Coronary artery (tissue), 2 donors: ENCODE measurements at places on chromosomes 3 and 15.

- DNase-seq, result no peak
These were observed 31.9 kb downstream of the CRTC3 start for GRCh38 chr15:90561344-90562244.

DNA sequence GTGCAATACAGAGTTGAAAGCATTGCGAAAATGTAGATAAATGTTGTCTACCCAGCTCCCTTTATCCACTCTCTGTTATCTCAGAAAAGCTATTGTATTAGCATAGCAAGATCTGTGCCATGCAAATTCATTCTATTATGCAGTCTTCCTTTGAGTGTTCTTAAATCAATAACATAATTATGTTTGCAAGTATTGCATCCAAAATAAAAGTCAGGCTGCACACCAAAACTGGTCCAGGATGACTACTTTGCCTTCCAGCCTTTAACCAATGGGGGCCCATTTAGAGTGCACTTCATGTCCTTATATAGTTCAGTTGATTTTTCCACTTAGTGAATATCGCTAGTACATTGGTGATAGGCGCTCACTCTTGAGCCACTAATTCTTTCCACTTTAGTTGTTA lies 107.4 kb upstream of the MLF1 start:
- no peak for DNase-seq

DNA sequence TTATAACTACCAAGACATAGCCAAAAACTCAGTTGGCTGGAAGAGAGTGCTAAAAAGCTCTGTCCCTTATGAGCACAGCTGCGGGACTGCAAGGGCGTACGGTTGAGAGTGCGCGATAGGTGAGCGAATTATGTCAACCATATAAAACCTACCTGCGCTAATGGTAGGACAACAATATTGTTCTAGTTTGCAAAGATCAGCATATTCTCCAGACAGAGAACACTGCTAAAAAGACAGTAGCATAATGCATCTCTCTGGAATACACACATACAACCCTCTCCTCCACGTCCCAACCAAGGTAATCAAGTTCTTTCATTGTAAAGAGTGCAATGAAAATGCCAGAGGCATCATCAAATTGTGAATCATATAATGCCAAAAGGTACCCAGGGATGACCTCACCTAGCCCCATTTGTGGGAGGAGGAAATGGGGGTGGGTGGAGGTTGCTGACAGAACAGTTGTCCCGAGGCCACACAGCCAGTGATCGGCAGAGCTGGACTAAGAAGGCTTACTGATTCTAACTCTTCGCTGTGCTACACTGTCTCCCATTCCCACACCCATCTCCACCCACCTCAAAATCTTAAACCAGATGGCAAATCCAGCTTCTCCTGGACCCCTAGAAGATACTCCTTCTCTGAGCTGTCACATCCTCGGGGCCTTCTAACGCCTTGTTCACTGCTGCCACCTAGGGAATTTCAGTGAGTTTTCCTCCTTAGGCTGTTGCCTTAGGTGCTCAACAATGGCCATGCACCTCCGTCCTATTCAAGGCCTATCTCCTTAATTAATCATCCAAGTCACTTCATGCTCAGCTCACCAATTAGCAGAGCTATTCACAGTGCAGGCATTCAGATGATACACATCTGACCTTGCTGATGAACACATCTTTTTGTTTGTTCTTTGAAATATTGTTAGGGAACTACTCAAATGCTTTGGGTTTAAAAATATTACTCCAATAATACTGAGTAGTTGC lies 60.7 kb downstream of the RPL22L1 start:
- no peak for DNase-seq

DNA sequence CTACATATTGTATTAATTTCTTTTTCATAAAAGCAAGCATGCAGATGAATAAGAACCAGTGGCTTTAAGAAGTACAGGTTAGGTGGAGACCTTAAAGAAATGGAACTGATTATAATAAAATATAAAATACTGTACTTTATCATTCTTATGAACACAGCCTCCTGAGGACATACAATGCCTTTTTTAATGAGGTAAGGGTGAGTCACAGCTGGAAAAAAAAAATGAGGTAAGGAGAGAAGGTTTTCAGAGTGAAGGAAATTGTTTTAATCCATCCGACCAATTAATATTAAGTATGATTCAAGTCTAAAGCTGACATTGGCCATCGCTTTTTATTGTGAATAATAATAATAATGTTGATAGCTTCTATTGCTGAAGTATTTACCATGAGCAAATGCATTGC lies 170.3 kb upstream of the SOX2 start:
- no peak for DNase-seq

GRCh38 chr3:152335273-152335672 lies 66.5 kb downstream of the MBNL1 start:
- no peak for DNase-seq

DNA sequence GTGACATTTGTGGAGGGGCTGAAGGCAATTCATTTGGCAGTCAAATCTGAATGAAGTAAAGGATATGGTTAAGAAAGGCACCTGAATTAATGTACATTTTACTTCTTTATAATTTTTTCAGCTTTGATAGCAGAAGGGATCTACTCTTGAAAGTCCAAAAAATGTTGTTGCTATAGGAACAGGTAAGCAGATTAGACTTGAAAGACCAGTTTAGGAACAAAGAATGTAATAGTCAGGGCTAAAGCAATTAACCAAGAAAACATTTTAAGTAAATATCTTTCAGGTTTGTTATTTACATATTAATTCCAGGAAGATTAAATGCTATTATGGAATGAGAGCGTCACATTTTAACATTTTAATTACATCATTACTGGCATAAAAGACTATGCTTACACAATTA lies 1.1 kb downstream of the ATP13A4 start:
- no peak for DNase-seq

DNA sequence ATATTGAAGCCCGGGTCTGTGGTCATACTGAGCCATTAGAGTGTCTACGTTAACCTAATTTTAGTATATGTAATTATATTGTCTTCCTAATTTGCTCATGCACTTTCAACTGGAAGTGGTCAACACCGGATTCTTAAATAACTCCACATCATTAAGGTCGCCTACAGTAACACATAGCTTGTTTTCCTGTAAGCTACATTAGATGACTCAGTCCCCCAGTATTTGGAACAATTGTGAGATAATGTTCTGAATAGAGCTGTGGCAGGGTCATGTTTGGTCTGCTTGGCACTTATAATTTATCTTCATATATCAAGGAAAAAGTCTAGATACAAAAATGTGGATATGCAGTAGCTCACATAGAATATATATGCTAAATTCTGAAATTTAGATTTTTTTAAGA lies 486.2 kb downstream of the IGSF11 start:
- no peak for DNase-seq

DNA sequence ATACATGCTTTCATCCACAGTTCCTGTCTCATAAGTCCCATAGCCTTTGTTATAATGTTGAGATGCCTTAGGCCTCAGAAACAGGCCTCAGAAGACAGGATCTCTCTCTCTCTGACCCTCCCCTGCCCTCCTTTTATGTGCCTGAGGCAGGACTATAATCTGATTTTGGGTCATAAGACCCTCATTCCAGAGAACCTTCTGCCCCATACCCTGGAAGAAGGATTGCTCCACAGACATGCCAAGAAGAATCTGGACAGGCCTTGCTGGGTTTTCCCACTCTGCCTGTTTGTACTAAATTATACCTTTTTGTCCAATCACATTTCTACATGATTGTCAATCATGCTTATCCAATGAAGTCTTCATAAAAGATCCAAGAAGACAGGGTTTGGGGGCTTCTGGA lies 57.2 kb upstream of the MME start:
- no peak for DNase-seq

GRCh38 chr3:66401157-66401550 lies 99.7 kb downstream of the LRIG1 start:
- no peak for DNase-seq

DNA sequence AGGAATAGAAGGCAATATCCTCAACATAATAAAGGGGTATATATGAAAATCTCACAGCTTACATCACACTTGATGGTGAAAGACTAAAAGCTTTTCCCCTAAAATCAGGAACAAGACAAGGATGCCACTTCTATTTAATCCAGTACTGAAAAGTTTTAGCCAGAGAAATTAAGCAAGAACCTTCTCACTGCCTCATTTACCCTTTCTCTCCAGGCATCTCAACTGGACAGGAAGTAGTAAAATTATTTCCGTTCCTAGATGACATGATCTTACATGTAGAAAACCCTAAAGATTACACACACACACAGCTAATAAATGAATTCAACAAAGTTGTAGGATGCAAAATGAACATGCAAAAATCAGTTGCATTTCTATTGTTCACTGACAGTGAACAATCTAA lies 11.2 kb downstream of the SCAP start:
- no peak for DNase-seq

- no peak for DNase-seq
These were observed 5.7 kb downstream of the LYSMD2 start for GRCh38 chr15:51731549-51732267.

GRCh38 chr3:193207290-193208273 lies 33.4 kb upstream of the PLAAT1 start:
- DNase-seq, result no peak

DNA sequence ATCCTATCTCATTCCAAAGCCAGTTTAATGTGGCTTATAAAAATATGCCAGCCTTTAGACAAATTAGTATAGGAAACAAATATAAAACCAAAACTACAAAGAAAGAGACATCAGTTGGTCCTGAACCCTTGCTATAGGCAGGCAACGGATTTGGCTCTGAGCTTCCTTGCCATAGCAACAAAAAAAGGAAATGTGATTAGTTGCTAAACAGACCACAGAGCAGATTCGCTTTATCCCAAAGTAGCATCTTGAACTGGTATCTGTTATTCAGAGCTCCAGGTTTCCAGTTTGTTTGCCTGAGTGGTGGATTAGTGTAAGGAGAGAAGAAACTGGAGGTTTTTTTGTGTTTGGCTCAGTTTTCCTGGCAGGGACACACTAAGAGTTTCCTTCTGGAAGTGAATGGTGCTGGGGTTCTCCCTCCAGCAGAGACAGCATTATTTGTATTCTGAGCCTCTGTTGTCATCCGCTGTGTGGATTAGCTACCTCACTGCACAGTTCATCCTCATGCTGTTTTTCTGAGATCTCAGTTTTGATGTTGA lies 44.1 kb downstream of the CHST2 start:
- DNase-seq, result no peak

- no peak for DNase-seq
These were observed 239.0 kb upstream of the TRIM42 start for GRCh38 chr3:140438736-140439470.

DNA sequence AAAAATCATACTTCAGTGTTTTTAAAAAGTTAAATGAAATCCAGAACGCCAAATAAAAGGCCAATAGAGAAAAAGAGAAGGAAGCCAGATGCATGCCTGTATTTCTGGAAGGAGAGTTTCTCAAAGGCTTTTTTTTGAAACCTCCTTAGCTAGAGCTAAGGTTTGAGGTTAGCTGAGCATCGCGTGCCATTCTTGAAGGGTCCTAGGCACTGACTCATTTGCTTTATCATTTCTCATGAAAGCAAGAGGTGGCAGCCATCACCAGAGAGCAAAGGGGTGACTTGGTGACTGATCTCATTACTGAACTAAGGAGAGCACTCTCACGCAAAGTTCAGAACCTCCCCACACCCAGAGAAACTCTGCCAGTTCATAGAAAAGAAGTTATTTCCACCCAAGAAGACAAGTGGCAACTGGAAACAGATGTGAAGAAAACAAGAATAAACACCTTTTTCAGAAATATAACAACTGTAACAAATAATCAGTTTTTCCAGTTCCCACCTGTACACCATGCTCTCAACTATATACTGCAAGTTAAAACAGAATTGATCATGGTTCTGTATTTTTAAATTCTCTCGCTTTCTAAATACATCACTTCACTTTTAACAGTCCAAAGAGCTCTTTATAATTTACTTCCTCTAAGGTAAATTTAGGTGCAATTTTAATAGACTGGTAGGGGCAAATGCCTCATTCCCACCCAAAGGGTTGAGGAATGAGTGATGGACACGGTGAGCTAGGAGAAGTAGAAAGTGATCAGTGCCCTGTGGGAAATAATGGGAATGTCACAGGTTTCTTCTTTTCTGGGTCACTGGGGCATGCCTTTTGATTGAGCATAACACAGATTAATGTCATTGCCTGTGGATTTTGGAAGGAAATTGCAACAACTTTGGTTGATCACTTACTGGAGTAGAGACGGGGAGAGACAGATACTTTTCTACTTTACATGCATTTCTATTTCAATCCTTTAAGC lies 24.7 kb downstream of the GPR15 start:
- no peak for DNase-seq

- peak; percentile 79 for DNase-seq
These were observed 1.8 kb downstream of the DIPK2A start for GRCh38 chr3:143973259-143974021.

DNA sequence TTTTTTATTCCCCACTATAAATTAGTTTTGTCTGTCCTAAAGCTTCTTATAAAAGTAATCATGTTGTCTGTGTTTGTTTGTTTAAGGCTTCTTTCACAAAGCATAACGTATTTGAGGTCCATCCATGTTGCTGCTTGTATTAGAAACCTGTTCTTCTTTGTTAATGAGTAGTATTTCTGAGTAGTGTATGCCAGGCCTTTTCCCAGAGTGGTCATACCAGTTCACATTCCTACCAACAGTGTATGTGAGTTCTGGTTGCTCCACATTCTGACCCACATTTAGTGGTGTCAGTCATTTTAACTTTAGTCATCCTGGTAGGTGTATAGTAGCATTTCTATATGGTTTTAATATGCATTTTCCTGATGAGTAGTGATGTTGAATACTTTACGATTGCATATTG lies 98.6 kb downstream of the NEO1 start:
- no peak for DNase-seq

DNA sequence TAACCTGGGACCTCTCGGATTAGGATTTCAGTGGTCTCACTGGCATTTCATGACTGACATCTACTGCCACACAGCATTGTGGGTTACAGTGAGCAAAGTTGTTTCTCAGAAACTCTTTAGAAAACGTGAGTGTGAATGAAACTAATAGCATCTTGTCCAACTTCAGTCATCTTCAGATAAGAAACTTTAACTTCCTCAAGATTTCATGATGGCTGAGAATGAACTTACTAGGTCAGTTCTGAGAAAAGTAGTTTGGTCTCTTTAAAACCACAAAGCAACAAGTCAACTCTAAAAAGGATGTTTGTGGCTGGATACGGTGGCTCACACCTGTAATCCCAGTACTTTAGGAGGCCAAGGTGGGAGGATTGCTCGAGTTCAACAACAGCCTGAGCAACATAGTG lies 14.2 kb upstream of the HOMER2 start:
- no peak for DNase-seq

DNA sequence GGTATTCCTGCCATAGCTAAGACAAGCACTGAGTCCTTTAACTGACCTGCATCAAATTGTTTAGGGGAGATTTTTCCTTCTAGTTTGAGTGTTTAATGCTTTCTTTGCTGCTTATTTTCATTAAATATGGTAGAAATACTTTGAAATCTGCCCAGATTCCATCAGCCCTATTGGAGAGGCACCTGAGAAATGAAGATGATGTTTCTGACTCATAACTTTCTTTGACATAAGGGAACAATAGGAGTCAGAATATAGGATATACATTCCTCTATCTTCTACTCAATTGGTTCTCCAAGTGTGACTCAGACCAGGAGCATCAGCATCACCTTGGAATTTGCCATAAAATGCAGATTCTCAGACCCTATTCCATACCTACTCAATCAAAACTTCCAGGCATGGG lies 27.4 kb downstream of the BTD start:
- DNase-seq, result no peak

- no peak for DNase-seq
These were observed 68.9 kb upstream of the ARL8B start for GRCh38 chr3:5053021-5053831.

GRCh38 chr3:116020989-116021388 lies 397.7 kb downstream of the GAP43 start:
- DNase-seq, result no peak
